ENCODE measurements at places on chromosomes 5 and 9. TPM values are rescaled to one million over a fixed set of nuclear protein-coding genes. Genes with fewer than 3 reads are reported as not detected.

TEK gene
- total RNA-seq, result 4.0 TPM

SLC27A4 gene
- 23.3 TPM for total RNA-seq

DBH gene
- not detected for total RNA-seq

PCDHGB7 gene
- total RNA-seq, result 2.6 TPM

Measured in SJSA1 (cell line).